ENCODE measurements at places on chromosomes 6 and 20.

GRCh38 chr6:157527471-157527907 lies 146.5 kb downstream of the ZDHHC14 start:
- DNase-seq = no peak

- DNase-seq = no peak
These were observed 27.6 kb downstream of the CDH26 start for GRCh38 chr20:59985864-59986263.

- DNase-seq = no peak
These were observed 101.8 kb downstream of the COL21A1 start for GRCh38 chr6:56145616-56146015.

GRCh38 chr20:10532361-10532760 lies 97.3 kb downstream of the SLX4IP start:
- no peak for DNase-seq

GRCh38 chr20:39152126-39152525 lies 190.0 kb downstream of the DHX35 start:
- no peak for DNase-seq

GRCh38 chr6:25441663-25442270 lies 162.6 kb downstream of the CARMIL1 start:
- no peak for DNase-seq

DNA sequence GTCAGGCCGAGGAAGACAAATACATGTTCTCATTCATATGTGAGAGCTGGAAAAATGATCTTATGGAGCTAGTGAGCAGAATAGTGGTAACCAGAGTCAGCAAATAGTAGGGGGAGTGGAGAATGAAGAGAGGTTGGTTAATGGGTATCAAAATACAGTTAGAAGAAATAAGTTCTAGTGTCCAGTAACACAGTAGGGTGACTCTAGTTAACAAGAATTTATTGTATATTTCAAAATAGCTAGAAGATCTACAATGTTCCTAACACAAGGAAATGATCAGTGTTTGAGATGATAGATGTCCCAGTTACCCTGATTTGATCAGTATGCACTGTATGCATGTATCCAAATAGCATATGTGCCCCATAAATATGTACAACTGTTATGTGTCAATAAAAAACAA lies 128.4 kb downstream of the BCKDHB start:
- no peak for DNase-seq

DNA sequence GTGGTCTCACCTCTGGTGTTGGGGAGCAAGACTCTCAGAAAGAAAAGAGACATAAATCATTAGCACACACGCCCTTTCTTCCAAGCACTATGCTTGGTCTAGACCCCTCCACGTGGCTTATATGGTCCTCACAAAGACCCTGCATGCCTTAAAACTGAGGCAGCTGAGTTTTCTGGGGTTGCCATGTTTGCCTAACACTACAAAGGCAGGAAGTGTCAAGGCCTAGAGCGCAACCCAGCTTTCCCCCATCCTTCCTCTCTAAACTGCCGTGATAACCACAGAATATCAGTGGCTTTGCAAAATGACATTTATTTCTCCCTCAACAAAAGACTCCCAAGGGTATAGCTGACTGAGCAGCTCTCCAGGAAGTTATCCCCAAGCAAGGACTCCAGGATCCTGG lies 146.5 kb upstream of the TOP1 start:
- no peak for DNase-seq

DNA sequence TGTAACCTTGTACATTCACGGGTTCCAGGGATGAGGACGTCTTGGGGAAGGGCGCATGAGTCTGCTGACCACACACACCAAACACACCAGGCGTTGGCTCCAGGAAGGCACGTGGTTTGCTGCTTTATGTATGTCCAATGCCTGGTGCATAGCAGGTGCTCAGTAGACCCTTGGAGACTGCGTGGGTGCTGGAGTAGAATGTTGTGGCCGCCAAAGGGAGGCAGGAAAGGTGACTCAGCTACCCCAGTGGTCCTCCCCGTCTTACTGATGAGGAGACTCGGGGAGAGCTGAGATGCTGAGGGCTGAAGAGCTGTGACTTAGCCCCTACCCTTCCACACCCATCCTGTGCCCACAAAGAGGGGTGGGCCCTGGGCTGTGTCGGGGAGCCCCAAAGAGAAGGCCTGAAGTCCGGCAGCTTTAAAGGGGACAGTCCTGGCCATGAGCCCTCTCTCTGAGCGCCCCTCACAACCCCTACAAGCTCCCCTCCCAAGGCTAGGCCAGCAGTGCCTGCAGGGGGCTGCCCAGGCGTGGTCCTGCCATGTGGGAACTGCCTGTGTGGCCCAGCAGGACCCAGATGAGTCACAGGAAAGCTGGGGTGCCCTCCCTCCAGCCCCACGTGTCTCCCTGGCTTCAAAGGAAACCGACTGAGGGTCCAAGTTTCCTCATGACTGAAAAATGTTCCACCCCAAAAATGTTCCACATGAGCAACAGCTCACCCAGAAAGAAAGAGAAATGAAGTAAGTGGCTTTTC lies 28.0 kb upstream of the PTGIS start:
- no peak for DNase-seq

GRCh38 chr6:25155211-25155610 lies 124.0 kb upstream of the CARMIL1 start:
- no peak for DNase-seq

GRCh38 chr6:83273596-83273995 lies 80.4 kb downstream of the RWDD2A start:
- peak; percentile 1 for DNase-seq

GRCh38 chr20:9809271-9809670 lies 29.6 kb downstream of the PAK5 start:
- no peak for DNase-seq

DNA sequence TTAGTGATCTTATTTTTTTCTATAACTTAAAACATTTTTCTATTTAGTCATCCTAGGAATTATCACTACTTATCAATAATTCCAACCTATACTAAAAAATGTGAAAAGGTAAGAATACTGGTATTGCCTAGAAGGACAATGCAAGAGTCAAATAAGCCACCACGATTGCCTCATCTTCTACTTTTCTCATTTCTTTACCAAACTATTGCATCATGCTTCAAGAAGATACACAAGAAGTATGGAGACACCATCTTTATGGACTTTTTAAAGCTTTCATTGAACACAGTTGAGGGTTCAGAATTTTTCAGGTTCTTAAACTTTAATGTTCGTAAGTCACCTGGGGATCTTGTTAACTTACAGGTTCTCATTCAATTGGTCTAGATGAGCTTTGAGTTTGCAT lies 25.9 kb downstream of the ELOVL2 start:
- DNase-seq = no peak

- no peak for DNase-seq
These were observed 911 bp downstream of the ENPP3 start for GRCh38 chr6:131638013-131638412.

DNA sequence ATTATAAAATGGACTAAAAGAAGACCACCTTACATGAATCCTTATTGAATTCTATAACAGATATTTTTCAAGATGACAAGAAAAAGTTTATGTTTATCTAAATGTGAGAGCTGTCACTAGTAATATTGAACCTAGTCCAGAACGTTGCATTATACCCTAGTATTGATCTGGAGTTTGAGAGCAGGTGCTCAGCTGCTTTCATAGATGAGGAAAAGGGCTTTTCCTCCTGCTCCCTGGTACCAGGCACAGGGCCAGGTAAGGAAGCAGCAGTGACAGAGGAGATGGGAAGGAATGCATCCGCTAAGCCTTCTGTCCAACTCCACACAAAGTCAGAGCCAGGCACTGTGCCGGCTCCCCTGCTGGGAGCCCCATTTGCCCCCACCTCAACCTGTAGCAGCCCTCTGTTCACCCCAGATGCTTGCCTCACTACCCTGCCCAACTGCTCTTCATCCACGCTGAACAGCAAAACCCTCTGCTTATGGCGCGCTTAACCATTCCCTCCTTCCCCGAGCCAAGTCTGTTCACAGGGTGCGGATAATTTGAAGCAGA lies 393.1 kb downstream of the FRK start:
- no peak for DNase-seq

GRCh38 chr6:5150551-5151075 lies 65.5 kb downstream of the PPP1R3G start:
- no peak for DNase-seq

- no peak for DNase-seq
These were observed 97.6 kb downstream of the MRPL14 start for GRCh38 chr6:44029444-44030185.

DNA sequence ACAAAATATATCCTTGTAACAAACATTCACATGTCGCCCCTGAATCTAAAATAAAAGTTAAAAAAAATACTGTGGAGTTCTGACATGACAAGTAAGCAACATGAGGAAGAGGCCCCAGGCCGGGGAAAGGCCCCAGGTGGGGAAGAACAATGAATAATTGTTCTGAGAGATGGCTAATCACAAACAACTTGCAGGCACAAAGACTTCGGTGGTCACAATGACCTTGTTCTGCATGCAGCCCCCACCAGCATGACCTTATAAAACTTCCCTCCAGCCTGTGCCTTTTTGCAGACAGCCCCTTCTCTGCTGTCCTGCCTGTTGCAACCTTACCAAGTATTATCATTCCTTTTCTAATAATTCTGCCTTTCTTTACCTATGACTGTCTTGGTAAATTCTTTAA lies 95.7 kb upstream of the MYLIP start:
- DNase-seq = no peak

DNA sequence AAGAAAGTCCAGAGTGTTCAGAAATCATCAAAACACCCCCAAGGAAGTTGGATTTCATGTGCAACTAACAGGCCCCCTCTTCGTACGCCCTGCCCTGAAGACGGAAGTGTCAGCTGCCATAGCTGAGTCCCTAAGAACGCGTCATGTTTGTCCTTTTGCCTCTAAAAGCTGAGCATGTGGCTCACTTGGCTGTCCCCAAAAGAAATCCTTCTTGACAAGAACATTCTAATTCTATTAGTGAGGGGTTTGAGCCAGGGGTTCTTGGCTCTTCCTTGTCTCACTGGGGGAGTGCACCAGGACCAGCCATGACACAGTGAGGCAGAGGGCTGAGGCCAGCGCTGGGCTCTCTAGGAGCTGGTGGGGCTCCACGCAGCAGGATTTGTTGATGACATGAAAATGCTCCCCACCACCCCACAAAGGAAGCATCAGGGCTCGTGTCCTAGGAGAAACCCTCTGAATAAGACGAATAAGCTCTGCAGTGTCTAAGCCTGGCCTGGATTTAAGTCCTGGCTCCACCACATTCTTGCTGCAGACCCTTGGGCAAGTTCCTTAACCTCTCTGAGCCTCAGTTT lies 20.0 kb upstream of the SPO11 start:
- DNase-seq = no peak

GRCh38 chr20:33796263-33796906 lies 14.8 kb upstream of the CHMP4B start:
- DNase-seq = no peak
